ENCODE measurements at places on chromosomes 6 and 20. TPM values are rescaled to one million over a fixed set of nuclear protein-coding genes. Genes with fewer than 3 reads are reported as not detected.

The STX11 gene
- total RNA-seq, result 0.97 TPM

The SMLR1 gene
- not detected for total RNA-seq

DNA sequence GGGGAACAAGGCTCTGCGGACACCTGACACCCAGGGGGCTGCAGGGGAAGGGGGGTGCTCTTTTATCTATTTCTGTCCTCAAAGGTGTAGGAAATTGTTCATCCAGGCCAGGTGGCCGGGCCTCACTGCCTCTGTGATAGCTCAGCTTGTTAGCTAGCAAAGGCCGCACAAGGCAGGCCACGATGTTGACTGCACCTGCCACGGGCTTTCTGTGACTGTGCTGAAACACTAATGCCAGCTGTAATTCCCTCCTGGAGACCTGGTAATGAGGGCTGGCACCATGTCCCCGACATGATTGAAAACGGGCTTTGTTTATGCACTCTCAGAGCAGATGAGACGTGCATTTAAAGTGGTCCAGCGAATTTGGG, 61.4 kb upstream of the APCDD1L start:
- DNase-seq, result no peak

- DNase-seq, result no peak
These were observed 43.4 kb downstream of the PSMB1 start for GRCh38 chr6:170509723-170510018.

DNA sequence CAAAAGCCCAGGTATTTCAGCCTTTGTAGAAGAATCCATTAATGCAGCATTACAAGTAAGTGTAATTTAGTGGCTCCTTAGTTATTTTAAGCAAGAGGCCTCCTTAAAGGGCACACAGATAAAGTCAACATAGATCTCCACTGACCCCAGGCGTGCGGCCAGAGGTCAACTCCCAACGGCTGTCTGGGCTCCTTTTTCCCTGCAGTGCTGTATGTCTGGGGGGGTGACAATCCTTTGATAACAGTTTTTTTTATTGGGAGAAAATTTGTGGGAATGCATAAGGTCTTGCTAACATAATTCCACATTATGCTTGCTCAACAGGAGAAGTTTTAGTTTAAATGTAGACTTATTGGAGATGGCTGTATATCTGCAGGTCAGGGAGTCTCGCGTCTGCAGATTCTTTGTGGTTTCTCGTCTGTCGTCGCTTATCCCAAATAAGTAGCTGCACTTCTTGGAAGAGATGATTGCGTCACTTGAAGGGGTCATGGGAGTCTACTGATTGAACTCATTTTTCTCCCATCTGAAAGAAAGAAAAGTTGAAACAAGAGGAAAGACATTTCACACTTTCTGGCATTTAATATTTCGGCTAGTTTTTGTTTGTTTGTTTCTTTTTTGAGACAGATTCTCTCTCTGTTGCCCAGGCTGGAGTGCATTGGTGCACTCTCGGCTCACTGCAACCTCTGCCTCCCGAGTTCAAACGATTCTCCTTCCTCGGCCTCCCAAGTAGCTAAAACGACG, 151.7 kb upstream of the AKAP12 start:
- DNase-seq, result peak; percentile 99

GRCh38 chr6:37373822-37374471, 20.2 kb downstream of the RNF8 start:
- DNase-seq, result no peak

Data from fibroblast of villous mesenchyme (primary cell).